ENCODE measurements at places on chromosomes 11 and 22. TPM values are rescaled to one million over a fixed set of nuclear protein-coding genes. Genes with fewer than 3 reads are reported as not detected.

DNA sequence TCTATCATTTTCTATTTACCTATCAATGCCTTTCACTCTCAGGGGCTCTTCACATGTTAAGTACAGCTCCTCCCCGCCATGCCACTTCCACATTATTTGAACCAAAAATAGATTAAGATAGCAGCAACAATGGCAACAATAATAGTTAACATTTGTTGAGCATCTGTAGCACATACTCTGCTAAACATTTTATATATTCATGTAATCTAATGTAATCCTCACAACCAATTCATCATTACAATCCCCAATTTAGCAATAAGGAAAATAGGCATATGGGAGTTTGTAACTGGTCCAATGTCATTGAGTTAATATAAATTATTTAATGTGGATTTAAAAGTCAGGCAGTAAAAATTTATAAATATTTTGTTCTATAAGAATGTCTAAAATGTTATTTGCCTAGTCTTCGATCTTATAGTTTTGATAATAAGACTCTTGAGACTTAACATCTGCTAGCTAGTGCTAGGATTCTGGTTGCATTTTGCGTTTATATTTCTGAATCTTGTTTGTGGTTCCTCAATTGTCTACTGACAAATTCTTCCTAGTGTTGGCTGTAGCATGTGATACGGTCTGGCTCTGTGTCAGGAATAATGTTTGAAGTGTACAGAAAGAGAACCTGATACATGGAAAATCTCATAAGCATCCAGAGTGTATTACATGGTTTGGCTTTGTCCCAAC is 621.5 kb upstream of the LUZP2 start:
- no peak for DNase-seq

SAA4 gene
- 0.50 TPM for total RNA-seq

DNA sequence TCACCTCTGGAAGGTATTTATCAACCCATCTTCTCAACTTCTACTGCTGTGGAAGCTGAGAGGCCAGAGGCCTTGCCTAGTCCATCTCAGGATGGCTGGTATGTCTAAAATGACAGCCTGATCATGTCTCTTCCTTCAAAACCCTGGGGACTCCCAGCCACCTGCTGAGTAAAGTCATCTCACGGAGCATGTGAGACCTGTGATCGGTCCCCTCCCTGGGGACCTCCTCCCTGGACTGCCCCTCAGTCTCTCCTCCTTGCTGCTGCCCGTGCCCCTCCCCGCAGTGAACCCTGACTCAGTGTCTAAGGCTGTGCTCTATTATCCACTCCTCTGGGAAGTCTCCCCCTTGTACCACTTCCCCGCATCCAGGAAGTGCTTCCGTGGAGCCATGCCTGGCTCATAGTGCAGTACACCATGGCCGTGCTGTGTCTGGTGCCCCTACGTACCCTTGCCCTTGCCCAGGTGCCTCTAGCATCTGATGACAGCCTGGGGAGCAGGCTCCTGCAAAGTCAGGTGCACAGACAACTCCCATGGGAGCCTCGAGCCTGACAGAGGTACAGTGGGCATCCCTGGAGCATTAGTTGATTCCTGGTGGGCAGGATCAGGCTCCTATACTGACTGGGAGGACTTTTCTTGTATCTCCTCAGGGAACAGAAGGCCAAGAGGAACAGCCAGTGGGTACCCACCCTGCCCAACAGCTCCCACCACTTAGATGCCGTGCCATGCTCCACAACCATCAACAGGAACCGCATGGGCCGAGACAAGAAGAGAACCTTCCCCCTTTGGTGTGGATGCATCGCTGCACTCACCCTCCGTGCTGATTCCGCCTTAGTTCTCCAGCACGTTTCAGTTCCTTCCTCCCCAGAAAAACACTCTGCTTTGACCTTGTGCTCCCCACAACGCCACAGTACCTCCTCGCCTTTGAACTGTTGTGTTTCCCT is 13.8 kb downstream of the SMARCB1 start:
- DNase-seq, result no peak

CARD10 gene
- total RNA-seq, result 17.5 TPM

NFAM1 gene
- 1.6 TPM for total RNA-seq

GRCh38 chr11:61089806-61090491 is 12.3 kb upstream of the CD5 start:
- no peak for DNase-seq

DNA sequence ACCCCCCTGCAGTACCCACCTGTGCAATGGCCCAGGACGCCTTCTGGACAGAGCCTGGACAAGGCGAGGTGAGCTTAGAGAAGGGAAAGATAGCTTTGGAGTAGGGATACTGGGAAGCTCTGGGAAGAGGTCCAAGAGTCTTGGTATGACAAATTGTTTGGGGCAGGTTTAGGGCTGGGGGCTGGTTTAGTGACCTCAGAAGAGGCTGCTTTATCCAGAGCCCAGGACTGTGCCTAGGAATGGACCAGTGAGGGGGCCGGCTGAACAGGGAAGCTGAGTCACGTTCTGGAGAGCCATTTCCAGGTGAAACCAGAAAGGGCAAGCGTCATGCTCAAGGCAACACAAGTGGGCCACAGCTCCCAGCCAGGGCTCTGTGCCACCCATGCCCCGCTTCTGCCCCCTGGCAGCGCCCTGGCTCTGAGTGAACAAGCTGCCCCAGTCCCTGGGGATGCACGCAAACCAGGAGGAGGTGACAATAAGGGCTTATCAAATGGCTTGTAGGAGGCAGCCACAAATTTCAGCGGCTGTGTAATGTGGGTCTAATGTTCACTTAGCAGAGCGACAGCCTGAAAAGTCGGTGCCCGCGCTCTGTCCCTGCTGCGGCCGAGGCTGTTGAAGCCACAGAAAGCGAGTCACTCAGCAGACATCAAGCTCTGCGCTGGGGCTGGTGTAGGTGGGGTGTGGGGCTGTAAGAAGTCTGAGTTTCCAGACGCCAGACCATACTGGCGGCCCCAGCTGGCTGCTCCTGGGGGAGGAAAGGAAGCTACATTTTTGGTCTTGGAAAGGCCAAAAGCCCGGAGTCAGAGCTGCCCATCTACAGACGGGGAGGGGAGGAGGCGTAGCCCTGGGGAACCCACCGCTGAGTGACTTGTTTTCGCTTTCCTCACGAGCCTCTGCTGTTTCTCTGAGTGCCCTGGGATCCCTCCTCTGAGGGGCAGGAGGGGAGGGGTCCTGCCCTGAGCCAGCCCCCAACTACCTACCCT is 18.3 kb upstream of the SYT7 start:
- peak; percentile 59 for DNase-seq

DNA sequence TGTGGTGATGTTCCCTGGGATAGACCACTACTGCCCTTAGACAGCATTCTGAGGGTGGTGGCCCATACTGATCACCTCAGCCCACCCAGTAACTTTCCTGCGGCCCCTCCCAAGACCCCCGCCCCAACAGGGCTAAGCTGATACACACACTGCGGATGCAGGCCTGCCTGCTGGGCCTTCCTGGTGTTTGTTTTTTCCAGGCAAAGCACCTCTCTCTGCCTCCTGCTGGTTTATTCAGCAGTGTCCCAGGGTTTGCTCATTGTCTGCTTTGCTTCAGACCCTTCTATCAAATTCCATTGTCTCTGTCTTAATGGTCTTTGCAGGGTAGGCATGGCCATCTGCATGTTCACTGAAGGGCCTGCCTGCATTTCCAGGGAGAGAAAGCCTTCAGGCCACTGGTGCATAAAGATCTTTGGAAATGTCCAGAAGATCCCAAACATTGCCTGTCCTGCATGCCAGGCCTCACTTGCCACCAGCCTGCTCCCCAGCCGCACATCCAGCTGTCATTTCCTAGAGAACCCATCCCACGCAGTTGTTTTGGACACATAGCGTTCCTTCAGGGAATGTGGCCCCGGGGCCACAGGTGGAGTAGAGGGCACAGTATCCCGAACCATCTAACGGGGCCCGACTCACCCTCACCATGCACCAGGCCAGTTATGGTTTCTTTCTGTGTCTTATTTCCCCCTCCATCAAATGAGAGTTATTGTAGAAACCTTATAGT is 50.2 kb downstream of the BCR start:
- DNase-seq, result peak; percentile 51

DNA sequence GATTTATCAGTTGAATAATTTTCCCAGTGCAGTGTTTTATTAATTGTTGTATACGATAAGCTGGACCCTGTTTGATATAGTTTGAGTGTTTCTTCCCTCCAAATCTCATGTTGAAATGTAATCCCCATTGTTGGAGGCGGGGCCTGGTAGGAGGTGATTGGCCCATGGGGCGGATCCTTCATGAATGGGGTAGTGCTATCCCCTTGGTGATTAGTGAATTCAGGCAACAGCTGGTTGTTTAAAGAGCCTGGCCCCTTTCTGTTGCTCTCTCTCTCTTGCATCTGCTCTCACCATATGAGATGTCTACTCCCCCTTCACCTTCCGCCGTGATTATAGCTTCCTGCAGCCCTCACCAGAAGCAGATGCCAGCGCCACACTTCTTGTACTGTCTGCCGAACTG is 1.5 kb downstream of the OR5A1 start:
- peak; percentile 24 for DNase-seq

DNA sequence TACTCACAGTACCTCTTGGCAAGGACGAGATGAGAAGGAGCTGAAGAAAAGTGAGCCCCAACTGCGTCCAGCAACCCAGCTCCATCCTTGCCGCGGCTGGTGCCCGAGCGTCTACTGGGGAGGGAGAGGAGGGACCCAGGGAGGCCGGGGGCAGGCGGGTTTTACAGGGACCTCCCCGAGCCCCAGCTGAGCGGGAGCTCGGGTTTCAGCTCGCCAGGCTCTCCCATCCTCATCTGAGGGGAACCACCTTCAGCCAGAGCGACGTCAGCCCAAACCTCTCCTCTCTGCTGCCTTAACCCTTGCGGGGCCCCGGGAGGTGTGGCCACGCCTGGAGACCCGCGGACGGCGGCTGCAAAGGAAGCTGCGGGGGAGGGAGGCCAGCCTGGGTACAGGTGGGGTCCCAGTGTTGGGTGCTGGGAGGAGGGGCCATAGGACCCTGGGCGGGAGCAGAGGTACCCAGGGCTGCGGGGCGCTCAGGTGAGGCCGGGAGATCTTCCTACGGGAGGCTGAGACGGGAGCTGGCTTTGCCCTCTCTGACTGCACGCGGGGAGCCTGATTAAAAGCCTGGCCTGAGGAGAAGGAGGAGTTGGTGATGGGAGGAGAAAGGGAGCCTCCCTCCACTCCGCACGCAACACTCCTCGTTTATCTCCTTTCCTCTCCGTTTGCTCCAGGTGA is at the start of gene PAMR1:
Gene PAMR1 (minus strand): TSS at position 116 of the 675 bp plus-strand sequence. CDS start 31 bp downstream, at position 85.
- peak; percentile 72 for DNase-seq

GRCh38 chr22:38467438-38467903 is 425 bp upstream of the KDELR3 start:
- DNase-seq, result peak; percentile 48

GRCh38 chr11:34653031-34653430 is 32.1 kb downstream of the EHF start:
- no peak for DNase-seq

DNA sequence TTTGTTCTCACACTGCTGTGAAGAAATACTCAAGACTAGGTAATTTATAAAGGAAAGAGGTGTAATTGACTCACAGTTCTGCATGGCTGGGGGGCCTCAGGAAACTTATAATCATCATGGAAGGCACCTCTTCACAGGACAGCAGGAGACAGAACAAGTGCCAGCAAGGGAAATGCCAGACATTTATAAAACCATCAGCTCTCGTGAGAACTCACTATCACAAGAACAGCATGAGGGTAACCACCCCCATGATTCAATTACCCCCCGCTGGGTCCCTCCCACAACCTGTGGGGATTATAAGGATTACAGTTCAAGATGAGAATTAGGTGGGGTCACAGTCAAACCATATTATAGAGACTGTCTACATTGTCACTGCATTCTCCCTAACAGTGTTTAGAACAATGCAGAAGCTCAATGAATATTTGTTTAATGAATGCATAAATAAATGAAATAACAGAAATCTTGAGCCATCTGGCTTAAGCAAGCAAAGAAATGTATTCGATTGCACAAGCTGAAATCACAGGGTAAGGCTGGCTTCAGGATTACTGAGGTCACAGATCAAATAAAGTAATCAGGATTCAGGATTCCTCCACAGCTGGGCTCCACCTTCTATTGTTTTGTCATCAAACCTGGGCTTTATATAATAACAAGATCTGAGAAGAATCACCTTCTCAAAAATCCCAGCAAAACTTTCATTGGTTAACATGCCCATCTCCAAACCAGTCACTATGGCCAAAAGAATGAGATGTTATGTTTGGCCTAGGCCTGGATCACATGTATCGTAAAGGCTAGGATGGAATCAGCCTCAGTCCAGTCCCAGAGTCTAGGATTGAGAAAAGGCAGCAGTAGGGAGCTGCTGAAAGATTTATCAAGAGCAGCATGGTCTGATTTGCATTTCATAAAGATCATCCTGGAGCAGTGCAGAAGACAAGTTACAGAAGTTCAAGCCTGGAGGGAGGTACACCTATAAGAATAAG is 137.8 kb upstream of the UBASH3B start:
- no peak for DNase-seq

- DNase-seq, result no peak
Measured at GRCh38 chr11:95725196-95725595, 64.4 kb downstream of the FAM76B start.

SPCS2 gene
- 116 TPM for total RNA-seq

APOA4 gene
- total RNA-seq, result not detected

DNA sequence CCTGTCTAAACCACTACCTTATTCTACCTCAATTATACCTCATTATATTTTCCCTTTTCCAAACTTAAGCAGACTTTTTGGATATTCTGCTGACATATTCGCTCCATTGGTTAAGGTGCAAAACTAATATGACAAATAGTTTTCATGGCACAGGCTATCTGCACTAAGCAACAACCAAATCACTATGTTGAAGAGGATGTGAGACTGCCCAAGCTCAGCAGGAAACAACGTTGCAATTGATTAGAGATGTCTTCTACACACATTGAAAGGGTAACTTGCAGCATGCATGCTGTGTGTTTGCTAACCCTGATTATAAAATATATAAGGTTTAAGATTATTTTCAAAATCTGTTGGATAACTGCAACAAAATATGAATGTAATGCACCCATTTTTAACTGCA is 61.6 kb downstream of the STK33 start:
- no peak for DNase-seq

GRCh38 chr22:24304062-24304675 is 33.5 kb downstream of the SPECC1L start:
- no peak for DNase-seq

SCGB1A1 gene
- 1.6 TPM for total RNA-seq

- DNase-seq, result peak; percentile 5
Measured at GRCh38 chr22:48319321-48320047, 1508.2 kb downstream of the BRD1 start.

DNA sequence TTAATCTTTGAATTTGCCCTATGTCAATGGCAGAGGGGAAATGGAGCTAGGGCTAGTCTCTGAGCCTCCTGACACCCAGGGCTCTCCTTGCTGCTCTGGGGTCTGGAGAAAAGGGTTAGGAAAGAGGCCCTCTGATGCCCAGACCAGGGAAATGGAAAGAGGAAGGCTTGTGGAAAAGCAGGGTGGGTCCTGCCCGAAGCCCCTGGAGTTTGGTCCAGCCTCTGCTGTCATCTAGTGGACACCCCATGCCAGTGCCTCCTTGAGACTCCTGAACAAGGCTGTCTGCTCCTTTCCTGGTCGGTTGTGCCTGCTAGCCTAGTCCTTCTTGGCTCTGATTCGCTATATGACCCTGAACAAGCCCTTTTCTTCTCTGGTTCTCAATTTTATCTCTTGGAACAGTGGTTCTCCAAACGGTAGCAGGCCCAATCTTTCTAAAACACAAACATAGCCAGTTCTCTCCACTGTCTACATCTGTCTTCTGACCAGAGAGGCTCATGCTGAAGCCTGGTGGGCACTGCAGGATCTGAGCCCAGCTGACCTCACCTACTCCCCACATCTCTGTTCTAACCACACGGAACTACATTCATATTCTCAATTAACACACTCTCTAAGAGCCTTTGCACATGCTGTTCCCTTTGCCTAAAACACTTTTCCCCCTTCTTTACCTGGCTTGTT is 8.8 kb upstream of the PLA2G3 start:
- DNase-seq, result peak; percentile 84

All from WTC11 (cell line).